ENCODE measurements at places on chromosomes 3 and 15.

GRCh38 chr3:128805772-128806171 lies 73.6 kb upstream of the ACAD9 start:
- DNase-seq = no peak

DNA sequence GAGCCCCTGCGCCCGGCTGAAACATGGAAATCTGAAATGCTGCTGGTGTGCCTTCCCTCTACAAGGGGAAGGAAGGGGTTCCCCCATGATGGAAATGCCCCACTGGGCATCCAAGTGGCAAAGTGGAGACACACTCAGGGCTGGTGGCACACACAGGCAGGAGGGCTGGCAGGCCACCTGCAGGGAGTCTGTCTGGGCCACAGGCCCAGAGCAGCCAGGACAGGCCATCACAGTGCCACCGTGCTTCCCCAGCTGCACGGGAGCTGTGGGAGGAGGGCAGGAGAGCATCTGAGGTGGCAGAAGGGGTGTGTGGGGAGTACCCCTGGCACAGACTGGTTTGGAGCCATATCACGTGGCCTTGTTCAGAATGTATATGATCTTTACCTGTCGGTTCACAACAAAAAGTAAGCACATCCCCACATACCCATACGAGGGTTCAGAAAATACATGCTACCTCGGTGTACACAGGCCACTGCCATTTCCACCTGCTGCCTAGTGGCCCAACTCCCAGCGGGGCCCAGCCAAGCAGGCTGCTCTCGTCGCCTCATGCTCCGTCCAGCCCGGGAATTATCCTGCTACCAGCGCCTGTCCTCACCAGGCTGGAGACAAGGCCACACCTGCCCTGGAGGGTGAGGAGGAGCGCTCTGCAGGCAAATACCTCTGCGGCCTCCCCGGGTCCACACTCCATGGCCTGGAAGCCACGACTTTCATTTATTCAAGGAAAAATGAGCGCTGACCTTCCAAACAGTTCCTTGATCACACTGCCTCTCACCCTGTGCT lies 22.6 kb upstream of the DUSP7 start:
- DNase-seq = no peak

DNA sequence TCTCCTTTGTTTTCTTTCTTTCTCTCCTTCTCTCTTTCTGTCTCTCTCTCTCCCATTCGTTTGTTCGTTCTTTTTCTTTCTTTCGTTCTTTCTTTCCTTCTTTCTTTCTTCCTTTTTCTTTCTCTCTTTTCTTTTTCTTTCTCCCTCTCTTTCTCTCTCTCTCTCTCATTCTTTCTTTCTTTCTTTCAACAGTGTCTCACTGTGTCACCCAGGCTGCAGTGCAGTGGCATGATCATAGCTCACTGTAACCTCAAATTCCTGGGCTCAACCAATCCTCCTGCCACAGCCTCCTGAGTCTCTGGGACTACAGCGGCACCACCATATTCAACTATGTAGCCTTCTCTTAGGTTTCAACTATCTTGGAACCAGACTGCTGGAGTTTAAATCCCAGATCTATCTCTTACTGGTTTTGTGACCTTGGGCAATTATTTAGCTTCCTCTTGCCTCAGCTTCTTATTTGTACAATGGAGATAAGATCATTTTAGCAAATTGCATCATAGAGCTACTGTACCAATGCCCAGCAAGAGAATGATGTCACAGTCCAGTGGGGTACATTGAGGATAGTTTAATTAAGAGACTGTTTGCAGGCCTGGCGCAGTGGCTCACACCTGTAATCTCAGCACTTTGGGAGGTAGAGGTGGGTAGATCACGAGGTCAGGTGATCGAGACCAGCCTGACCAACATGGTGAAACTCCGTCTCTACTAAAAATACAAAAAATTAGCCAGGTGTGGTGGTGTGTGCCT lies 27.3 kb upstream of the PARL start:
- DNase-seq = no peak

- DNase-seq = no peak
Observed at GRCh38 chr3:56788521-56788920, 13.2 kb downstream of the ARHGEF3 start.

DNA sequence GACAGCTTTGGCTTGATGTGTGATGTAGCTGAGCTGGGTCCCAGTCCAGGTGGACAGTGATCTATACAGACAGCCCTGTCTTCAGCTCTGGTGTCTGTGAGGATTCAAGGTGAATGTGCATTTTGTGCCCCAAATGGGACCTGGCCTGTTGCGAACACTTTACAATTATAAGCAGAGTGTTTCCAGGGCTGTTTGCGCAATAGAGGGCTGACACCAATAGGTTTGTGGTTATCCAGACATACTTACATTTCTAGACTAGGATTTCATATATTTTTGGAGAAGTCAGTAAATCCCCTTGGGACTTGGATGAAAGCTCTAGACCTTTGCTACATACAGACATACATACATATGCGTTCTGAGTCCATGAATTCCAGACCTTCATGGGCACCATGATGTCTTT lies 4.2 kb upstream of the TATDN2 start:
- DNase-seq = no peak

DNA sequence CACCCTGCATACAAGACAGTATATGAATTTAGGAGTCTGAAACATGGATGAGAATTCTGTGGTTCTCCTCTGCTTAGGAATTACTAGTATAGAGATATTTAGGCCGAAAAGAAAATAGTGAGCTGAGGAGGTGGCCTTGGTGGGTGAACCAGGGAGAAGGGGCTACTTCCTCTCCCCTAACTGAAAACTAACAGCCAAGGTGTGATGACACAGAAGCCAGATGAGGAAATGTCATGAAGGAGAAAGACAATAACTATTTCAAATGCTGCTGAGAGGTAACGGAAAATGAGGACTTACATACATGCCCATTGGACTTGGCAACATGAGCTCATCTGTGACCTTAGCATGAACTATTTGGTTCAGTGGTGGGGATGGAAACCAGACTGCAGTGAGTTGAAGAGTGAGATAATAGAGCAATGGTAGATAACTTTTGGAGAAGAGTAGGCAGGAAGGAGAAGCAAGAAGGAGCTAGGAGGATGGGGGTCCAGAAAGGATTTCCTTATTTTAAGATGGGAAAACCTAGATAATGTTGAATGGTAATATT lies 114.4 kb upstream of the TSPAN3 start:
- no peak for DNase-seq

DNA sequence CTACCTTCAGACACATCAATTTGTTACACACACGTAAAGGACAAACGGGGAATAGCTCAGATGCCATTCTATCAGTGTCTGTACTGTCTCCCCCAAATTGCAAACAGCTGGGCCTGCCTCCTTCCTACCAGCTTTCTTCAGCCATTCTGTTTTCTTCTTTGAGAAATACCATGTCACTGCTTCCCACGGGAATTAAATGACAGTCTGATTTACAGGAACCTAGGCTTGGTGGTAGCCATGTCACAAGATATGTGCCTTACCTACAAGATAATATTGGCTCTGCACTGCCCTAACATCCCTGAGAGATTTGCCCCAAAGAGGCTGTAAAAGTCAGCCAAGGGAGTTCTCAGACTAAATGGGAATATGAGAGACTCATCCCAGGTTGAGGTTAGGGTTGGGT lies 308.3 kb downstream of the LRTM1 start:
- no peak for DNase-seq

GRCh38 chr3:53716998-53717397 lies 129.2 kb downstream of the CHDH start:
- DNase-seq = no peak

GRCh38 chr15:51816611-51817010 lies 12.8 kb upstream of the TMOD3 start:
- DNase-seq = no peak

- DNase-seq = no peak
Observed at GRCh38 chr3:50494126-50494525, 9.3 kb downstream of the CACNA2D2 start.

- no peak for DNase-seq
Observed at GRCh38 chr3:187932530-187932929, 187.3 kb upstream of the BCL6 start.

GRCh38 chr15:36791844-36792571 lies 212.6 kb downstream of the CDIN1 start:
- no peak for DNase-seq

GRCh38 chr3:52299879-52300611 lies 12.4 kb downstream of the GLYCTK start:
- DNase-seq = no peak

GRCh38 chr3:50470658-50471057 lies 32.8 kb downstream of the CACNA2D2 start:
- no peak for DNase-seq

GRCh38 chr15:69720536-69720935 lies 267.9 kb downstream of the RPLP1 start:
- DNase-seq = no peak

GRCh38 chr3:136772709-136773108 lies 20.5 kb upstream of the STAG1 start:
- DNase-seq = no peak

DNA sequence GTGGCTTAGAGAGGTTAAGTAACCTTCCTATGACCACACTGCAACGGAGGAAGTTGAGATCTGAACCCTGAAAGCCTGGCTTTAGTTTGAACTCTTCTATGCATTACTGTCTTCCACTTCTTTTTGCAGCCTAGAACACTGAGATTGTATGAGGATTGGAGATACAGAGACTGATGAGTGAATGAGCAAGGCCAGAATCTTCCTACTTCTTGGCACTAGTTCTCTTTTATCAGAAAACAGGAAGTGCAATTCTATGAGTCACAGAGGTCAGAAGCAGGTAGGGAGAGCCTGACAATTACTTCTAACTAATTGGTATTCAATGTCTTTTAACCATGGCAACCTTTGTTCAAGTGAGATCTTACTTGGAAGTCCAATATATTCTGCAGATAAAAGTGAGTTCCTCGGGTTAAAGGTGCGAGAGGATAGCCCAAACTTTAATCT lies 219.0 kb downstream of the SHQ1 start:
- no peak for DNase-seq

- DNase-seq = no peak
Observed at GRCh38 chr15:88630141-88630721, 8.6 kb upstream of the ISG20 start.

DNA sequence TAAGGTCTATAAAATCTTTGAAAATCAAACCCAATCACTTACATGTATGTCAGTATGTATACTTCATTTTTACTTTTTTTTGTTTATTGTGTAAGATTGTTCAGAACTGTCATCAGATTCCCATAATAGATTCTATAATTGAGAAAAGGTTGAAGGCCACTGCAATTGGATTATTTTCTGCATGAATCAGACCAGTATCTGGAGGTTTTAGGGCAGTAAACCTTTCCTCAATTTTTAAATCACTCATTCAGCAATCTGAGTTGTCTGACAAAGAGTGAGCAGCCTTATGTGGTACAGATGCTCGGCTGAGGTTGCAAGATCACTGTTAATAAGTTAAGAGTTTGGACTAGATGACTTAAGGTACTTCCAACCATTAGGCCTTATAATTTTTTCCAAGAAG lies 96.0 kb downstream of the TP63 start:
- DNase-seq = no peak

DNA sequence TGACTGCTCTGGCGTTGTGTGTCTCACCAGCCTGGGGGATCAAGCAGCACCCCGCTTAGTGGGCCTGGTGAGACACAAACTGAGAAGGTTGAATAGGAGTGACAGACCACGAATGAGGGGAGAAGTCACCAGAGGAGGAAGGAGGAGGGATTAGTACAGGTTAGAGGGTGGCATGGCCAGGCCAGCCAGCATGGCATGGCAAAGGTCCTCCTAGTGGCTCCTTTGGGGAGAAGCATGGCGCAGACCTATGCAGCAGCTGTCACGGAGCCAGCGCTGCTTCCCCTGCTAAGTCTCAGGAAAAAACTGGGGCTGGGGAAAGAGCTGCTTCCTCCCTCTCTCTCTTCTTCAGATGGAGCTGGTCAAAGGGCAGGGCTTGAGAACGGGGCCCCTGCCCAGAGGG lies 48.6 kb downstream of the ZDHHC3 start:
- DNase-seq = no peak

GRCh38 chr3:100269001-100269400 lies 8.2 kb downstream of the TBC1D23 start:
- no peak for DNase-seq

- no peak for DNase-seq
Observed at GRCh38 chr3:23198801-23199200, 4.3 kb upstream of the UBE2E2 start.

DNA sequence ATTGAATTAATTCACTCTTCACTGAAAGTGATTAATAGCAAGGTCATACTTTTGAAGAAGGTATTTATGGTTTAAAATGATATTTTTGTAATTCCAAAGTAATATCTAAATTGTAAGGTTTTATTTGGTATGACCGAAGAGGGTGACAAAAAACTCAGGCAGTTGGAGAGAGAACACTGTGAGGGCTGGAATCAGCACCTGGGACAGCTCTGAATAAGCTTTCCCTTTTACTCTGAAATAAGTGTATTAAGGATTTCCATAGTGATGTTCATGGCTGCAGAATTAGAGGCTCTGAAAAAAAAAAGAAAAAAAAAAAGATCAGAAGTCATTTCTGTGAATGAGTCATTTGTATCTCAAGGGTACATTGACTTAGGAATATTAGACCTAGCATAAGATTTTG lies 299.5 kb downstream of the IL5RA start:
- DNase-seq = no peak
